EL (cell line): ENCODE measurements at places on chromosomes 12 and 14.

DNA sequence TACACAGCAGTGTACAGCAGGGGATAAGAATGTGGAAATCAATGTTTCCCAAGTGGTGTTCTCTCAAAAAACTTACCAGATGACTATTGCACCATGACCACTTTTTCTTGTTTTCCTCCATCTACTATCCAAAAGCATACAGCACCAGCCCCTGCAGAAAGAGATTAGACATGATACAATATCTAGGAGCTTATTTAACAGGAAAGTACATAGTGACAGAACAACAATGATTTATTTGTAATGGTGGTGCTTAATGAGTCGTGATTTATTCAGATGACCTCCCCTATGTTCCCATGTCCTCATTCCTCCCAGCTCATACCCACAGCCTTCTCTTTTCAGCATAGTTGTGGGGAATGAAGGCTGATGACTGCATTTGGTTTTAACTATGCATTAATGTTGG is 413.6 kb downstream of the BTG1 start:
- peak; percentile 4 for DNase-seq

- DNase-seq, result no peak
These were observed 15.0 kb upstream of the TBX5 start for GRCh38 chr12:114420944-114421335.

DNA sequence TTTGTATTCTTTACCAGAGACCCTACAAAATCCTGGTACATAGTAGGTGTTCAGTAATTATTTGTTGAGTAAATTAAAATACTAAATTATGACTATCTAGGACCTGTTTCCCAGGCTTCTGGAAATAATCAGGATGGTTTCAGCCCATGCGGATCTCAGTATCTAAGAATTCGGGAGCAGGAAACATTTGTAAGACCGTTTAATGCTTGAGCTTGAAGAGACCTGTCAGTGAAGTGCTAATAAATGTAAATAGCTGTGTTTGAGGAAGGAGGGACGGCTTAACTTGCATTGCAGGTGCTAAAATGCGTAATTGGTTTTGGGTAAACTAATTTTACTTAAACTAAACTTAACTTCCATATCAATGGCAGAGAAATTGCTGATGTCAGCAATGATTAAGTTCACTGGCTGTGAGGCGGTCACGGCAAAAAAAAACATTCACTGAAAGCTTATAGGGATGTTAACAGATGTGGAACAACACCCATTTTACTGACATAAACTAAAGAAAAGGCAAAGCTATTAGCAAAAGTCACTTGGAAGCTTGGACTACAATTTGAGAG is 28.6 kb upstream of the AEBP2 start:
- DNase-seq, result no peak

- DNase-seq, result peak; percentile 24
These were observed 1756.2 kb upstream of the SEL1L start for GRCh38 chr14:83289896-83290295.

DNA sequence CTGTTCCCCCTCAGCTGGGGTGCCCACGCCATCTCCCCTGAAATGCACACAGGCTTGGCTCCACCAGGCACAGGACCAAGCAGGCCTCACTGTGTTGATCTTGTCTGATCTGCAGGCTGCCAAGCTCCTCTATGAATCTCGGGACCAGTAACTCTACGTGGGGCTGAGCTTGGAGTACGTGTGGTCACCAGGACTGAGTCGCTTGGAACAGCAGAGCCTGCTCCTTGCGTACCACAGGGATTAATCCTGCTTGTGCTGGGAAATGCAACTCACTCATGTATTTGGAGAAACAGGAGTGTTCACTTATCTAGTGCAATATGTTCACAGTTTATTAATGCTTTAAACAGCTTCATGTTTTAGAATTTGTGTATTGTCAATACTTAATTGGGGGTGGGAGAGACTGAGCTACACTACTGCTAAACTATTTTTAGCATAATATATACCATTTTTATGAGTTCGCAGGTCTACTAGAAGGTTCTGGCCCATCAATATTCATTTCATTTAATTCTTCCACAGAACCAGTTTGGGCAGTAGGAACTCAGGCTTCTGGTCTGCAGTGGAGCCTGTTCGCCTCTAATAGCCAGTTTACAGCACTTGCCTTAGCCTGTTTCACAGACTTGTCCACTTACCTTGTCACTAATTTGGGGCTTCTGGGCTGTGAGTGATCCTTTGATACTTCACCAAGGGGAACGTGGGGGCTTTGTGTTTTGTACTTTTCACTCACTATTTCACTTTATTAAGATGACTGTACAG is 17.4 kb downstream of the ZFYVE21 start:
- no peak for DNase-seq

DNA sequence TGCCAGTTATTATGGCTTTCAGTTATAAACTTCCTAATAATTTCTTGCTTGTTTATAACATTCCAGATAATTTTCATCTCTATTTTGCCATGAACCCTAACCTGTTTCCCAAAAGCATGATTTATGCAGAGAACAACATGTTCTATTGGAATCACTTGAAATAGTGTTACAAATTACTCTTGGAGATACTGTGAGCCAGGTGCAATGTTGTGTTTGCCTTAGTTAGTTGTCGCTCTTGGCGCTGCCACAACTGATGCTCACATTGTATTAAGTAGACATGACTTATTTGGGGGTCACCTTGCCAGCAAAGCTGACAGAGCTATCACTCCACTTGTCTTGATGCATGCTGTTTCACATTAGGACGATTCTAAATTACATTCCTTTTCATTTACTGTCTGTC is 49.4 kb downstream of the TSPAN8 start:
- no peak for DNase-seq

- no peak for DNase-seq
These were observed 53.7 kb downstream of the CCDC88C start for GRCh38 chr14:91363776-91364523.

GRCh38 chr12:11854011-11854499 is 204.6 kb downstream of the ETV6 start:
- DNase-seq, result no peak

GRCh38 chr14:53006931-53007562 is 56.2 kb upstream of the FERMT2 start:
- DNase-seq, result no peak

DNA sequence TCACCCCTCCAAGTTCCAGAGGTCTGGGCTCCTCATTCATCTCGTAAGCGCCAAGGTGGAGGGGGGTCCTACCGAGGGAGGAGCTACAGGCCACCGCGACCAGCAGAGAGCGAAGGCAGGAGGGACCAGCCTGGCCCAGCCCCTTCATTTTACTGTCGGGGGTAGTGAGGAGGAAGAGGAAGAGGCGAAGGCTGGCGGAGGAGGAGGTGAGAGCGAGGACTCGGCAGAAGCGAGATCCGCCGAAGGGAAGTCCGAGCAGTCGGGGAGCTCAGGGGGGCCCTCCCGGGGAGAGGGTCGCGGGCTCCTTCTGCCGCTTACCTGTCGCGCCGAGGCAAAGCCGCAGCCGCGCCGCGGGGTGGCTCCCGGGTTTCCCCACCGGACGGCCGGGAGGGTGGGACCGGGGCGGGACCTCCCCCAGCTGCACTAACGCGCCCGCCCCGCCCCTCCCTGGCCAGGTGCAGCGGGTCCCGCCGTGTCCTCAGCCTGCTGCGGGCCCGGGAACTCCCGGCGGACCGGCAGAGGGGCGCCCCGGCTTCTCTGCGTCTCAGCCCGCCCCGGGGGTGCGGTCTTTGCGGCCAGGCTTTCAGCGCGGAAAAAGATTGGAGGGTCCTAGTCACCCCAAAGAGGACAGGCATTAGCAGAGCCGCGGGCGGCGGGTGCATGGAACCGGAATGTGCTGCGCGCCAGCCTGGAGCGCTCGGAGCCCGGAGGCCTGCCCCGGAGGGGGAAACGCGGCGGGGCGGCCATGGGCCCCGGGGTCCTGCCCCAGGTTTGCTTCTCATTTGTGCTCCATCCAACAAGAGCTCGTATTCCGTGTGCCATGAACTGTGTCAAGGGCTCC is at the start of gene GALNT6:
GALNT6 (minus strand) TSS at position 124 of the 841 bp plus-strand sequence. CDS start 11,625 bp downstream, outside the sequence.
- DNase-seq, result peak; percentile 41

- DNase-seq, result peak; percentile 20
These were observed 120.1 kb downstream of the ASCL4 start for GRCh38 chr12:107894589-107894988.

DNA sequence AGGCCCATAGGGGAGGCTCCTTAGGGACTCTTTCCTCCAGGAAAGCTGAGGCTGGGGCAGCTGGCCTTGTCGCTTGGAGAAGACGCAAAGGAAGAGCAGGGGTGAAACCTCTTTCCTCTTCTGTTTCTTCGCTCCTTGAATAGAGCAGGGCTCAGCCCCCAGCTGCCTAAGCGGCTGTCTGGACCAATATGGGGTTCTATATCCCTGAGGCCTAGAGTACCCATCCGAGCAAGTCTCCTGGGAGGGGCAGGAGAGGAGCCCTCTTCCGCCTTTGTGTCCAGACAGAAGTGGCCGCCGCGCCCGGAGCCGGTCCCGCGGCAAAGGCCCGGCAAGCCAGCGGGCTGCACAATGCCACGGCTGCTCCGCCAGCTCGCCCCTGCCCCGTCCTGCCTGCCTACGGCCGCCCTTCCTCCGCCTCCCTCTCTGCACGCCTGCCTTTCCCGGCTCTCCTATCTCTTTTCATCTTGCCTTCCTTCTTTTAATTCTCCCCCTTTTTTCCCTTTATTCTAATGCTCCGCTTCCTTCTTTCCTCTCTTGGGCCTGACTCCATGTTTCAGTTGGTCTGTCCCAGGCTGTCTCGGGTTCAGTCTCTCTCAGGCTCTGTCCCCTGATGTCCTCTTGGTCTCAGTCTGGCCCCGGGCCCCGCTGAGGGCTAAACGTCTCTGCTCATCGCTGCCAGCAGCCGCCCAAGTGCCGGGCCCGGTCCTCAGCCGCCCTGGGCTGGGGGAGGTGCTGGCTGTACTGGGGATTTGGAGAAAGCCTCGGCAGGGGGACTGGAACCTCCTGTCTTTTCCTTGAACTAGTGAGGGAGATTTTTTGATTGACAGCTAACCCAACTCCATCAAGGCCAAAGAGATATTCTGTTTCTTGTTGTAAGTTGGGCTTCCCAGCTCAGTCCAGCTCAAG is 2.5 kb upstream of the HOXC9 start:
- DNase-seq, result no peak

- peak; percentile 29 for DNase-seq
These were observed 13.4 kb downstream of the ASB2 start for GRCh38 chr14:93962701-93963601.

DNA sequence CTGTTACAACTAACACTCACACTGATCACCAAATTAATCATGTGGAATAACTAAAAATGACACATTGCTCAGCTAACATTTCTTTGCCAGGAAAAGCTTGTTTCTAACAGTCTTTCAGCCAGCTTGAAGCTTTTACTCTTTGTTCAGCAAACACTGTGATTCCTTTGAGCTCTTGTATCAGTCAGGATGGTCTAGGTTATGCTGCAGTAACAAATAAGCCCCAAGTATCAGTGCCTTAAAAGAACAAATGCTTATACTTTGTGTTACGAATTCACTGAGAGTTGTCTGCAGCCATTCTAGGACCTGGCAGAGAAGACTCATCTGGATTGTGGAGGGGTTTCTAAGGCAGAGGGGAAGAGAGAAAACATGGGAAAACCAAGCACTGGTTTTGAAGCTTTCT is 47.6 kb upstream of the PIWIL1 start:
- no peak for DNase-seq

DNA sequence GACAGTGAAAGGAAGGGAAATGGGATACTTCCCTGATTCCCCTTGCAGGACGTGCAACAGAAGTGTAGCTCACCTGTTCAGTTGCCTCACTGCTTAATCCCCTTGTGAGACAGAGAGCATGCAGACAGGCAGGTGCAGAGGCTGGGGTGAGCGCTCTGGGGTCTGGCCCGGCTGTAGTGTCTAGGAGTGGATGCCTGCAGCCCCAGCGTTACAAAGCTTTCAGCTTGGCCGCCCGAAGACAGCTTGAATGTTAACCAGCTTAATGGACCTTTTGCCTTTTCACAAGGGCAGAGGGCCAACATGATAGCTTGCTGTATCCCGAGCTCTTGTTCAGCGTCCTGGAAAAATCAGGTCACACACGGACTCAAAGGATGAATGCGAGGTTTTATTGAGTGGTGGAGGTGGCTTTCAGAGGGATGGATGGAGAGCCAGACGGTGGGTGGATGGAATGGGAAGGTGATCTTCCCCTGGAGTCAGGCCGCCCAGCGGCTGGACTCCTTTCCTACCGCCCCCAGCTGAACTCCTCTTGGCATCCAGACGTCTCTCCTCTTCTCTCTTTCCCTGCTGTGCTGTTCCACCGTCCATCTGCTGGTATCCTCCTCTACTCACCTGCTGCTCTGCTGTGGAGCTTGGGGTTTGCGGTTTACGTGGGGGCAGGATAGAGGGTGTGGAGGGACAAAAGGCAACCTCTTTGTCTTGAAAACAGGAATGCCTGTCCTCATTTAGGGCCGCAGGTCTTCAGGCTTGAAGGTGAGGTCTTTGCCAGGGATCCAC is 86.2 kb upstream of the RESF1 start:
- no peak for DNase-seq

- no peak for DNase-seq
These were observed 1085.4 kb downstream of the SLC6A15 start for GRCh38 chr12:83827193-83827592.

DNA sequence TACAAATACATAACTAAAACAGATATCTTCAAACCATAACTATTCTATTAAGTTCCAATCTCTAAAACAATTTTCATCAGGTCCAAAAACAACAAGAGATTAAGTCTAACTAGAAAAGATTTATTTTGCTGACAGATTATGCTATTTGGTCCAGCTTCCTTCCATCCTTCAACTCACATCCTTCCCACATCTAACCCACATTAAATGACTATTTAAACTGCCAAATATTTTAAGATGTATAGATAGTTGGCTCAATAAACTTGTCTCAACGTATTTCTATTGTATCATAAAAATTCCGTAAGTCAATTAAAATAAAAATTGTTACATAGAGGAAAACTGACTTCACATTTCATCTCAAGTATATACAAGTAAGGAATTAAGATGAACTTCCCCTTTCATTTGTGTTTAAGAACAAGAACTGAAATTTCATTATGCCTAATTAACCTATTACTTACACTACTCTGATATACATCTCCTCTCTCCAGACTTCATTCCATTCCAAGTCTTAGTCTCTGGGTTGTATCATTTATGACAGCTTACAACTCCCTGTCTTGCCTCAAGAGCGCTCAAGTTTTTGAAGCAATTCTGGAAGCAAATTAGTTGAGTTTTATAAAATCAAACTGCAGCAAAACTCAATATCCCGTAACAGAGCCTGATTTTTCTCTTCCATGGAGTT is 25.4 kb downstream of the PAWR start:
- DNase-seq, result no peak

DNA sequence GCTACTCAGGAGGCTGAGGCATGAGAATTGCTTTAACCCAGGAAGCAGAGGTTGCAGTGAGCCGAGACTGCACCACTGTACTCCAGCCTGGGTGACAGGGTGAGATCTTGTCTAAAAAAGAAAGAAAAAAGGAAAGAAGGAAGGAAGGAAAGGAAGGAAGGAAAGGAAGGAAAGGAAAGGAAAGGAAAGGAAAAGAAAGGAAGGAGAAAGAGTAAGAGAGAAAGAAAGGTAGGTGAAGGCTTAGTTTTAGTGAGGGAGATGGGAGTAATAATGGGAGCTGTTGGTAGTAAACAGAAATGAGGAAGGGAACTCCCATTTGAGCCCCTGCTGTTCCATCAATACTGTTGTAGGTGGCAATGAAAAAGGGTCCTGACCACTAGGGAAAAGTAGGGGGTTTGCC is 28.8 kb downstream of the SLC24A4 start:
- DNase-seq, result no peak
